NCI-H1417 (cell line): ENCODE measurements at places on chromosomes 5 and 9.

GRCh38 chr5:154756868-154757813 lies 2.0 kb downstream of the LARP1 start:
- peak; percentile 24 for DNase-seq

DNA sequence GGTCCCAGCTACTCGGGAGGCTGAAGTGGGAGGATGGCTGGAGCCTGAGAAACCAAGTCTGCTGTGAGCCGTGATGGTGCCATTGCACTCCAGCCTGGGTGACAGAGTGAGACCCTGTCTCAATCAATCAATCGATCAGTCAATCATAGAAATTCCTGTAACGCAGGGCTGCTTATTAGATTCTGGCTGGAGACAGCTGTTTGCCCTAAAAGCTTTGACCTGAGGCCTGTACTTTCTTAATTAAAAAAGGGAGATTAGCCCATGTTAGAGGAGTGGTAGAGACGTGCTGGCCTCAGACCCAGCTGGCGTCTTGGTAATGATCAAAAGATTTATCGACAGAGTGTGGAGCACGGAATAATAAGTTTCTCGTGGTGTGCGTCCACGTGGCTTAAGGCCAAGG lies 40.5 kb upstream of the HMCN2 start:
- no peak for DNase-seq

DNA sequence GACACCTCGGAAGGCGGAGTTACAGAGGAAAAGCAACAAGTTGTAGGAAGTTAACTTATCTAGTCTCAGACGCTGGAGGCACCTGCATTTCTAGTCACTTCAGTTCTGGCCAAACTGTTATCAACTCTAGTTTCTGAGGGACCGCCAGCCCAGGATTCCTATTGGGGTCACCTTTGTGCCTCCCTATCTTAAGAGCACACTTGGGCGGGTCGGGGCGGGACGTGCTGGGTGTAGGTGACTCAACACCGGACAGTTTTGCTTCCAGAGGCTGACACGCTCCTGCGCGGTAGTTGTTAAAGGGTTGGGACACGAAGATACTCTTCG lies 679 bp upstream of the KDM4C start:
- peak; percentile 61 for DNase-seq

DNA sequence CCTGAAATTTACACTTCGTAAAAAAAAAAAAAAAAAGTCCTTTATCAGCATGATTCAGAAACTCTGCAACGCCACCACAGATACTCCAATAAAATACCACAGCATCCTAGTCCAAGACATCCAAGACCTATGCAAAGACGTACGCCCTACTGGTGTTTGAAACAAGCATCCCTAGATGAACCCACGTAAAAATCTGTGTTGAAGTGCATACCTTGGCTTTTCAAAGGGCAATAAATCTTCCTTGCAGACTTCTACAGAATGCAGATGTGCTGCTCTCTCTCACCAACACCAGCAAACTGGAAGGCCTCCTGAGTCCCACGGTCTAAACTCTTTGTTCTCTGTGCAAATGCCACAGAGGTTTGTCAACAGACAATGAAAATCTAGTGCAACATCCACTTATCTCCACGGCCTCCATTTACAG lies 38.8 kb downstream of the MYO10 start:
- peak; percentile 70 for DNase-seq

DNA sequence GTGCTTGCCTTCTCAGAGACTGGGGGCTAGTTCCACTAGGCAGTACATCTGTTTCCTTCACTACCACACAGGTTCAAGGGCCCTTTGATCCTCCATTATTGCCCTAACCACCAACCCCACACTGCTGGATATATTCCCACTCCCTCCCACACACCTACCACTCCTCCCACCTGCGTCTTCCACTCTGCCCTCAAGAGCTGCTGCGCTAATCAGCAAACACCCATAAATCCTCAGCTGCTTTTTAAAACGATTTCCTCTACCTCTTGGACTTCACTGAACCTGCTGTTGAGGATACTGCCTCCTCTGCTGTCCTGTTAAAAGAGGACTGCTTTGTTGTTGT lies 120.9 kb downstream of the MAPKAP1 start:
- DNase-seq, result peak; percentile 85

GRCh38 chr5:57442080-57442839 lies 40.4 kb downstream of the ACTBL2 start:
- DNase-seq, result no peak

GRCh38 chr9:106829666-106830408 lies 33.1 kb upstream of the ZNF462 start:
- no peak for DNase-seq

DNA sequence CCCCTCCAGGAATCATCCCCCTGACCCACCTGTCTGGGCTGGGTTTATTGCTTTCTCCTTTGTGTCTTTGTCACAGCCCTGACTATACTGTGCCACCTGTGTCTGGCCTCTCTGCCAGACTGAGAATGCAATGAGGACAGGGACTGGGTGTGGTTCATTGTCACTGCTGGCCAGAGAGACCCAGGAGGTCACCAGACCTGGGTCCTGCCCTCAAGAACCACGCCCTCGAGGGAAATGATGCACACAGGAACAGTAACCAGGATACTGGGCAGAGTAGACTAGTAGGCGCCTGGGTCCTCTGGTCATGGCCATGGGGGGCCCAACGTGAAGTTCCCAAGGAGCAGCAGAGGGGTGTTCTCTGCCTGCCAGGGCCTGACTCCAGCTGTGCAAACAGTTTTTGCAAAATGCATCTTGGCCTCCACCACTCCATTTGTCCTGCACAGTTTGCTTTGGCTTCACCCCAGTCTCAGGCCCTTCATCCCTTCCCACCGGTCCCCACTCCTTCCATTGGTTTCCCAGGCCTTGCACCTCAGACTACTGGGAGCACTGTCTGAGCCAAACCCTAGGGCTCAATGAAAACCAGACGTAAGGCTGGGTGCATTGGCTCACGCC lies 17.8 kb downstream of the RGS3 start:
- no peak for DNase-seq

- no peak for DNase-seq
Observed at GRCh38 chr9:105053209-105053652, 125.3 kb upstream of the ABCA1 start.

DNA sequence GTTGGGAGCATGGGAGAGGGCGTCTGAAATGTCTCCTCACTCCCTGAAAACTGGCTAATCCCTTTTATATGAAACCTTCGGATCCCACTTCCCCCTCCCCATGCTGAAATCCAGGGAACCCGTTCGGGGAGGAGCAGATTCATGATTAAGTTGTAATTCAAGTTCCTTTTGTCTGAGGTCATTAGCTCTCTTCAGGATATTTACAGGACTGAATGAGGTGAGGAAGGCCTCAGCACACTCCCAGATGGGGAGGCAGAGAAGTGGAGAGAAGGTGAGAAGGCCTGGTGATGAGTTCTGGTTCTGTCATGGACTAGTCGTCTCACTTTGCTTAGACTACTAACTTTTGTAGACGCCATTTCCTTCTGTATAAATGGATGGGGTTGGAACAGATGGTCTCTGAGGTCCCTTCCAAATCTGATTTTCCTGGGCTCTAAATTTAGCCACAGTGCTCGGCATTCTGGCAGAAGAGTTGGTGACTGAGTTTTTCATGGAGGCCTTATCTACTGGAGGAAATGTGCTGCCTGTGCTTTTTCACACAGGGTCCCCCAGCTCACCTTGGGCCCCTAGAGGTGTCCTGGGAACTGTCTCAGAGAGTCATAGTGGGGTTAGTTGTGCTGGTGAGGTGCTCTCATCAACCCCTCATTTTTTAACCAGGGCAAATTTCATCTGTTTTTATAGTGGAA lies 62.3 kb downstream of the PRDM6 start:
- DNase-seq, result no peak

DNA sequence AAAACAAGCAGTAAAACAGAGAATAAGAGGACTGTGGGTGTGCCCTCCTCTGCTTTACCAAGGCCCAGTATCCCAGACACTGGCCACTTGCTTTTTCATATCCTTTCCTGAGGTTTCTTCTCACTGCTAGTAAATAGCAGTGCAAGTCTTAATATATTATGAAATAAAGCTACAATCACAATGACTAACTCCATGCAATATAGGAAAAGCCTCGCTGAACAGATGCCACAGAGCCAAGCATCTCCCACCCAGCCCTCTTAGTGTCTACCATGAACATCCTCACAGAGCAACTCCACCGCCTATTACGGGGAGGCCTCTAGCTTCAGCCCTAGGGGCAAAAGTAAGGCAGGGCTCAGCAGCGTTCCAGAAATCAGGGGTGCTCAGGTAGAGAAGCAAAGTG lies 130.7 kb upstream of the LHFPL2 start:
- no peak for DNase-seq

GRCh38 chr5:157820593-157821252 lies 38.2 kb downstream of the CLINT1 start:
- no peak for DNase-seq

DNA sequence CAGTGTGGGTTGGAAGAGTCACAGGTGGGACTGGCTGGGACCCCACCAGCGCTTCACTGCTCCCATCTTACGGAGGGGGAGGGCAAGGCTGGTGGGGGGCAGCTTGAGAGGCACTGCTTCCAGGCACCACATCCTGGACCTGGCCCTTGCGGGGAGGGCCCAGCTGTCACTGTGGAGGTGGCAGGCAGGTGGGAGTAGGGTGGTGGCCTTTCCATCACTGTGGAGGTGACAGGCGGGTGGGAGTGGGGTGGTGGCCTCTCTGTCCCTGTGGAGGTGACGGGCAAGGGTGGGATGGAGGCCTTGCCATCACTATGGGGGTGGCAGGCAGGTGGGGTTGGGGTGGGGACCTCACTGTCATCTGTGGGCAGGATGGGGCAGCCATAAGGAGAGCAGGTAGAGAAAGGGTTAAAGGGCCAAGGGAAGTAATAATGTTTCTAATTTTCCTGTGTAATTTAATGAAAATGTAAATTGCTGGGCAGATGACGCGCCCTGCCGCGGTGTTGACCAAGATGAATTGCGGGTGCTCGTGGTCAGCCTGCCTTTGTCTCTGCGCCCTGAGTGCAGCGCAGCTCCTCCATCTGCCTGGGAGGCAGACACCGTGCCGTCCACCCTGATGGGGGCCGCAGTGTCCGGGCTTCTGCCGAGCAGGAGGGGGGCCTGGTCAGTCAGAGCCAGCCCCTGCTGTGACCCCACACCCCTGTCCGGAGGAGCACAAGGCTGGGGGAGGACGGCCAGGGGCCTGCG lies 20.8 kb downstream of the RXRA start:
- peak; percentile 23 for DNase-seq

DNA sequence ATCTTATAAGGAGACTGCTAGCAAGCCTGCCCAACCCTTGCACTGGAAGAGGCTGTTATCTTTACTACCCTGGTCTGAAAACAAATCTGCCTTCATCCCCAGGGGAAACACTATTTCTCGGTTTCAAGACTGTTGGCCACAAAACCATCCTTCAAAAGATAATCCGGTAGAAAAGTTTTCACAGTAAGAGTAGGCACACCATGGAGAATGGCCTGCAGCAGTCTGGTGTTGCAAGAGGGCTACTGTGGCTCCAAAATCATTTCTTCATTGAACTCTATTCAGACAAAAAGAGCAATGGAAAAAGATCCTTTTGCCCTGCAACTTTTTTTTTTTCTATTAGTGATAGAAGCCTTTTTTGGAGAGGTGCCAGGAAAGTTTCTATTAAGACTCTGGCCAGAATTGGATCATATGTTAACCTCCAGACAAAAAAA lies 163.9 kb downstream of the ARHGEF28 start:
- no peak for DNase-seq

DNA sequence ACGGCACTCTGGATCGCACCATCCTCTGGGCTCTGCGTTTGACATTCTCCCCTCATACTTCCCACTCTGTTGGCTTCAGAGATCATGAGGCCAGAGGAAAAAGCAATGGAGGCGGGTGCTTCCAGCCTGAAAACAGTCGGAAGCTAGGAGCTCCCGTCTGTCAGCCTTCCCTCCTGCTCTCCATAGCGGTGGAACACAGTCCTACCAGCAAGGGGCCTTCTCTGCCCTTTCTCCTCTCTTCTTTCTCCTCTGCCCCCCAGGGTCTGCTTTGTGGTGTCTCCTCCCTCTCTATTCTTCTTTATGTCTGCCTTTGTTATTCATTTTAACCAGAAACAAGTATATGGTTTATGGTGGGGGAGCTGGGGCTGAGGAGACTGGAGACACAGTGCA lies 152.5 kb upstream of the NFIB start:
- no peak for DNase-seq

DNA sequence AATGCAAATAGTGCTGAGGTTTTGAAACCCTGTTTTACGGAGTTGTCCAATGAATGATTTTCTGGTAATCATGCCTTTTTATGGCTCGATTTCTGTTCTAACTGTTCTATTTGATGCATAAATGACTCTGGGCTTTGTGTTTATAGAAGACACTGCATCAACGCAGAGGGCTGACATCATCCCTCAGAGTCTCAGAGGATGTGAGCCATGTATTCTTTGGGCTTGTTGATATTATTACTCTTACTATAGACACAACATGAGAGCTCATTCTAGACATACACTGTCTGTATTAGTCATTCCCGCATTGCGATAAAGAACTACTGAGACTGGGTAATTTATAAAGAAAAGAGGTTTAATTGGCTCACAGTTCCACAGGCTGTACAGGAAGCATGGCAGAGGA lies 31.6 kb downstream of the CDH6 start:
- no peak for DNase-seq

DNA sequence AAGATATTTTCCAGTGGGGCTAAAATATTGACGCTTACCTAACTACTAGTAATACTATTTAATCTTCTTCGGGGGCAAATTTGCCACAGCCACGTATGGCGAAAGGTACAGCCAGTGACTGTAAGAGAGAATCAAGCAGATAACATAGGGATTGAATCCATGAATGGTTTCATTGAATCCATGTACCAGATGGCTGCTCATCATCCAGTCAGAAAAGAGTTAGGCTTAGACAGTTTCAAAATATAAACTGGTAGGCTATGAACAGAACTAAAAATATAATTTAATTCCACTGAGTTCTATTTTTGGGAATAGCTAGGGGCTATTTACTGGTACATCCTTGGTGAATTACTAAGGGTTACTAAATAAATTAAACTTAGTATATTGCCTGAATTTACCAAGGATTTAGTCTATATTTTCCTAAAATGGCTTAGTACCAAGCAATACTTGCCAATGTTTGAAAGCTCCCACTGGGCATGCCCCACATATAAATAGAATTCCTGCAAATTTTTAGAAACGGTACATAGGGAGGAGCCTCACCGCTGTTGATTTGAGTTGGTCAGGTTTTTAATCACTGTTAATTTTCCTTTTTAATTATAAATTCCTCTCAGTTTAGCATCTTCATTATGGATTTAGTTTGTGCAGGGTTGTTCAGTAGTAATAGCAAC lies 55.8 kb upstream of the VLDLR start:
- no peak for DNase-seq

GRCh38 chr9:18638371-18639249 lies 164.7 kb downstream of the ADAMTSL1 start:
- DNase-seq, result no peak

GRCh38 chr9:76619640-76620039 lies 144.6 kb upstream of the PCA3 start:
- DNase-seq, result no peak

- no peak for DNase-seq
Observed at GRCh38 chr5:43301653-43302091, 11.5 kb downstream of the HMGCS1 start.
